ENCODE measurements at places on chromosomes 11 and 22.

DNA sequence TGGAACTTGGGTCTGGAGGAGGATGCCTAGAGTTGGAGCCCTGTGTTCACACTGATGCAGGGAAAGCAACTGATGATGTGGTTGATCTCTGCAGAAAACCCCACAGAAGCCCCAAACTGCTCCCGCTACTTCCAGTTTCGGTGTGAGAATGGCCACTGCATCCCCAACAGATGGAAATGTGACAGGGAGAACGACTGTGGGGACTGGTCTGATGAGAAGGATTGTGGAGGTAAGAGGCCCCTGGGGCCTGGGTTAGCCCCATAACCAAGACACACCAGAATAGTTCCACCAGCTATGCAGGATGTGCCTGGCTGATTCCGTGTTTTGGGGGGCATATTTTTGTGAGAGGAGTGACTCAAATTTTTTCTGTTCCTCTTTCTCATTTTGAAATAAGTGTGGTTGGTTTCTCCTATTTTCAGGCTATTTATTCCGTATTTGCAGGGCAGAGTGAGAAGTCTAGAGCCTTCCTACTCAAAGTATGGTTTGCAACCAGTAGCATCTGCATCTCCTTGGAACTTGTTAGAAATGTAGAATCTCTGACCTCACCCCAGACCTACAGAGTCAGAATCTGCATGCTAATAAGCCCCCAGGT is 137.3 kb upstream of the SORL1-AS1 start:
- no peak for DNase-seq

DNA sequence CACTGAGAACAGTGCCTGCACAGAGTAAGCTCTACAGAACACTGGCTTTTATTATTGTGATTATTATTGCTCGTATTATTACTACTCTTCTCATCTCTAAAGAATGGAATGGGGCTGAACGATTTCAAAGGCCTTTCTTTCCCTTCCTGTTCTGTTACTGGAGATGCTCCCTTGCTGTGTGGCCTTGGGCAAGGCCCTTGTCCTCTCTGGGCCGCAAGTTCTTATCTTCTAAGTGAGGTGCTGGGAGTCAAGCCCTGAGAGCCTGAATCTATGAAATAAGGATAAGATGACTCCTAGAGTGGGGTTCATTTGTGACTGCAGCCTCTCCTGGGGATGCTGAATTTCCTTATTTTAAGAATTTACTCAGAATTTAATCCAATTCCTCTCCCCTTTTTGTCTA is 113.5 kb downstream of the FBXO7 start:
- DNase-seq: no peak

DNA sequence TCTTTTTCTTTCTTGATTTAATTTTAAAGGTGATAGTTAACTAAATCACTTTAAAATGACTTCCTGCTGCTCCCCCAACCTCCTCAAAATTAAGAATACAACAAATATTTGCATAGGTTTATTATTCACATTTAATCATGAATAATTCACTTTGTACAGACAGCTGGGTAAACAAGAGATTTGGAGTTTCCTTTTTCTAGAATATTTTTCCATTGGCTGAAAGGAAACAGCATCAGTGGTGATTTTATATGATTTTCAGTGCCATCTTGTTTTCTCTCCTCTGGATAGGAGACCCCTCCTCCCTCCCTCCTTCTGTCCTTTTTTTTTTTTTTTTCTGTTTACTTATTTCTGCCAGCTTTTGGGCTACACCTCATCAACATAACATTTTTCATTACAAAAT is 60.5 kb downstream of the LIF start:
- no peak for DNase-seq

DNA sequence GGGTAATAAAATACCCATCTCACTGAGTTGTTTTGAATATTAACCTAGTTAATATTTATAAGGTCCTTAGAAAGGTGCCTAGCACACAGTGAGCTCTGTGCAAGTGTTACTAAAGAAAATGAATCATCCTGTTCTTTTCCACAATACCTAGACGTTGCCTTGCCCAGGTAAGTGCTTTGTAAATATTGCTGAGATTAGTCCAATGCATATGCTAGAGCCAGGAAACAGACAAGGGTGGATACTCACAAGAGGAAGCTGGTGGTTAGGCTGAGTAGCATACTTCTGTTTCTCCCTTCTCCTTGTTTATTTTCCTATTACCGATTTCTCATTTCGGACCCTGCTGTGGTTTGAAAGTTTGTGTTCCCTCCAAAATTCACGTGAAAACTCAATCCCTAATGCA is 58.1 kb upstream of the BARX2 start:
- no peak for DNase-seq

- no peak for DNase-seq
These were observed 27.7 kb upstream of the SHANK2 start for GRCh38 chr11:71279916-71280645.

DNA sequence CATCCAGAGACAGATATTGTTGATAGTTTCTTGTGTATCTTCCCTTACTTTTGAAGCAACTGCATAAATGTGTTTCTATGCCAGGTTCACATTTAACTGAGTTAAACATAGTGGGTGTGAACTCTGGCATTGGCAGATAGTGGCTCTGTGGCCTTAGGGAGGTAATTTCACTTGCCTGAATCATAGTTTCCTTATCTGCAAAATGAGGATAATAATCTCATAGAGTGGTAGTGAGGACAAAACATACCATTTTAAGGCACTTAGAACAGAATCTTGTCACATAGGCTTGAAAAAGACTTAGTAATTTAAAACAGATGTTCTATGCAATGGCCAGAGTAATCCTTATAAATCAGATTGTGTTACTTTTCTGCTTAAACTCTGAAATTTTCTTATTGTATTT is 56.4 kb upstream of the SYN3 start:
- DNase-seq: no peak

DNA sequence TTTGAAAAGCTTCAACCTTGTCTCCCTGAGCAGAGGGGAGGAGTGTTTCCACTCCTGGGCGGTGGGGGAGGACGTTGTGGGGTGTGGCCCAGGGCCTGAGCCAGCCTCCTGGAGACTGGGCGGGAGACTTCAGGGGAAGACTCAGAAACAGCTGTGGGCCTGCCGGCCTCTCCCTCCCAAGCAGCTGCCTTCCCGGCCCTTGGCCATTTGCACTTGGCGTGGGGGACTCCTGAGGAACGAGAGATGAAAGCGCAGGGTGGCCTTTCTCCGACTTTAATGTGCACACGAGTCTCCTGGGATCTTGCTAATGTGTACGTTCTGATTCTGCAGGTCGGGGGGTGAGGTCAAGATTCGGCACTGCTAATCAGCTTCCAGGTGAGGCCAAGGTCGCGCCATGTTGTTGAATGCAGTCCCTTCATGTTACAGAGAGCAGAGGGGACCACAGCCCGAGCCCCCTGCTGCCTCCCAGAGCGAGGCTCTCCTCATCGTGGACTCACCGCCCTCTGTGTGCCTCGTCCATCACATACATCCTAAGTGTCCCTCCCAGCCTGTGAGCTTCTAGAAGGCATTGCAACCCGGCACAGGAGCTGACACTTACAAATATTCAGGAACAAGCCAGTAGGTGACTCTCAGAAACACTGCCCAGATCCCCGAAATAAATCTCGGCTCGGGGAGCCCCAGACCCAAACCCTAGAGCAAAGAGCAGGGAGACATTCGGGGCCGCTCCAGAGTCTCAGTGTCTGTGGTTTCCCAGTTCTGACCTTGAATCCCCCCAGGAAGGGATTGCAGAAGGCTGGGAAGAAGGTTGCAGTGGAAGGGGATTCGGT is 7.7 kb downstream of the LIF start:
- no peak for DNase-seq

DNA sequence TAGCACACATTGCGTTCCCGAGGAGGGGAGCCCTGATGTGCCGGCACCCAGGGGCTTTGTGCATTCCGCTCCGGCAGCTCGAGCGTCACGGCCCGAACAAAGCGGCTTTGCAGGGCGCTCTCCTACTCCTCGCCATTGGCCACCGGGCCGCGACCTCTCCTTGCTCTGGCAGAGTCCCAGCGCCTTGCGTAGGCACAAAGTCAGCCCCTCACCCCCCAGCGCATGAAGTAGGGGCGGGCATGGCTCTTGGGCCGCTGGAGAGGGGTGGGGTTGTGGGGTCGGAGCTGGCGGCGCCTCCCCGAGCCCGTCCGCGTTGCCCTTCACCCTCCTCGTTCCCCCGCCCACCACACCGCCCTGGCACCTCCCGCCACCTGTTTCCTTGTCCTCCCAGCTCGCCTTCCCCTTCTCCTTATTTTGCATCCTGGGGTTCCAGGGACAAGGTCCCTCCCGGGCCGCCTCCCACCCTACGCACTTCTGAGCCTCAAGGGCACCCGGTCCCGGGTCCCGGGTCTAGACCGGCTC is 753 bp upstream of the PPARA start:
- DNase-seq: peak; percentile 46

DNA sequence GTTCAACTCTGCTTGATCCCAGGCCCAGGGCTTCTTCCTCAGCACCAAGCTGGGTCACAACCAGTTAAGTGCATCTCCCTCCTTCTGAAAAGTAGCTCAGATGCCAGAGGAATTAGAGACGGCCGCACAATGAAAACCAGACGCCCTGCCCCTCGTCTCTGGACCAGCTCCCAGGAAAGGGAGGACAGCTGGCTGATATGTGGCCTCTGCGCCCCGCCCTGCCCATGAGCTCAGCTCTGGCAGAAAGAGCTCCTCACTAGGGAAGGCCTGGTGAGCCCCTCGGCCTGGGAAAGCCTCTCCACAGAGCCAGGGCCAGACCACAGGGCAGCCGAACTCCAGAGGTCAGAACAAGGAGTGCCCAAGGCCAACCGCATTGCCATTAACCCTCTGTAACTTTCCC is 18.1 kb upstream of the SCGB1A1 start:
- DNase-seq: no peak

DNA sequence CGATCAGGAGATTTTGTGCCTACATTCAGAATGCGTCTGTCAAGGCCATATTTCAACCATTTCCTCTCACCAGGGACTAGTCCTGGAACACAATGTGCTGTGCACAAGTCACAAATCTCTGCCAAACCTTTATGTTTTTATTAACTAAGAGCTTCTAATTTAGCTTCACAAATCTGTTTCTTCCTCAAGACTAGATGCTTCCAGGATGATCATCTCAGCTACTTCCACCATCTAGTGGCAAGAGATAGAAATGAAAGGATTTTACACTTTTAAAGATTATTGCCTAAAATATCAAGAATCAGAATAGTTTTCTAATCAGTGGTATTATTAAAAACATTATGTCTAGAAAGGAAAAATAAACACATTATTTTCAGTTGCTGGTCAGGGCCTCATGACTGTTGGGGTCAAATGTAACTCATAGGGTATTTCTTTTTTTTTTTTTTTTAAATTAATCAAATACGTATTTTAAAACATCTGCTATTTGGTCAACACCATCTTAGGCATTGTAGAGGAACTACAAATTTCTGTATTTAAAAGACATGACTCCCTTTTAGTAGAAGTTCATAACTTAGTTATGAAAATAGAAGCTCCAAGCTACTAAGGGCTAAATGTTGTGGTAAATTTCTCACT is 1102.6 kb downstream of the DLG2 start:
- DNase-seq: no peak

DNA sequence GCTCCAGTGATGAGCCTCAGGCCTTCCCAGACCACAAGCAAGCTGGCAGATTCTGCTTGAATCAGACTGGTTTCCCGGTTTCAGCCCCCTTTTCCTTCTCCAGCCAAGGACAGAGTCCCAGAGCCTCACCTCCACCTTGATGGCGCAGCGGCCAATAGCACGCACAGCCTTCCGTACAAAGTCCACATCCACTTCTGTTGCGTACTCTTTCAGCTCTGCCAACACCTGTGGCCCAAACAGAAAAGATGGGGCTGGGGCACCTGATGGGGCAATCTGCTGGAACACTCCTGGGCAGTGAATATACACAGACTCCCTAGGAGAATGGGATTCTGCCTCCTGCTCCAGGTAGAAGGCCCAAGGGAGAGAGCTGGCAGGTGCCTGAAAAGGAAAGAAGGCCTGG is 35.5 kb upstream of the RASL10A start:
- DNase-seq: no peak

GRCh38 chr11:120871924-120872323 is 152.0 kb upstream of the TBCEL start:
- DNase-seq: no peak

GRCh38 chr11:76623171-76623883 is 47.2 kb downstream of the LRRC32 start:
- DNase-seq: no peak

- DNase-seq: peak; percentile 78
These were observed 55.3 kb upstream of the CCDC188 start for GRCh38 chr22:20205964-20206708.

DNA sequence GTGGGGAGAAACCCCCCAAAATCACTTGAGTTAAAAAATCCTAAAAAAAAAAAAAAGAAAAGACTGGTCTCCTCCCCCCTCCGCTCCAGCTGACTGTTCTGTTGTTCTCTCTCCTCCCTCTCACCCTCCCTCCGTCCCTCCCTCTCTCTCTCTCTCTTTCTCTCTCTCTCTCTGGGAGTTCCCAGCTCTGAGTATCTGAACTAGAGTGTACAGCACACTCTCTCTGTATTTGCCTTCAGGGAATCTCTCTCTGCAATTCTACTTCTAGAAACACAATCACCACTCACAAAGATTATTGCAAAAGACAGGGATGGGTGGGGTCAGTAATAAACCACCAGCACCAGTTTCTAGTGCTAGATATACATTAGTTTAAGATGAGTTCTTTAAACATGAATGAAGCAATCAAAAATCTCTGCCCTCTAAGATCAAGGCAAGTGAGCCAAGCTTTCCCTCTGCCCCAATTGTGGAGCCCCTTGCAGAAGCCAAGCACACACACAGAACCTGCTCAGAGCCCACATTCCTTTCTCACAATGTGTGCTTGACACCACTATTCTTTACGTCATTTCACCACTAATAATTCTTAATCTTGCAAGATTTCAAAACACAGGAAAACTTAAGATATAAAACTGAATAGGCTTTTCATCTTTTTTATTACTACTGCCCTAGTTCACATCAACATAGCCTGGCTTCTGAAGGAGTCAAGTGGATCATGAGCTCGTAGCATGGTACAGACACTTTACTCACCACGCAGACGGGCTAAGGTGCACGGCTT is 133.5 kb downstream of the RBFOX2 start:
- no peak for DNase-seq
